ENCODE measurements at places on chromosomes 6 and 20.
A peak's percentile ranks its signal among the peaks of the same experiment; 100 is the strongest.

DNA sequence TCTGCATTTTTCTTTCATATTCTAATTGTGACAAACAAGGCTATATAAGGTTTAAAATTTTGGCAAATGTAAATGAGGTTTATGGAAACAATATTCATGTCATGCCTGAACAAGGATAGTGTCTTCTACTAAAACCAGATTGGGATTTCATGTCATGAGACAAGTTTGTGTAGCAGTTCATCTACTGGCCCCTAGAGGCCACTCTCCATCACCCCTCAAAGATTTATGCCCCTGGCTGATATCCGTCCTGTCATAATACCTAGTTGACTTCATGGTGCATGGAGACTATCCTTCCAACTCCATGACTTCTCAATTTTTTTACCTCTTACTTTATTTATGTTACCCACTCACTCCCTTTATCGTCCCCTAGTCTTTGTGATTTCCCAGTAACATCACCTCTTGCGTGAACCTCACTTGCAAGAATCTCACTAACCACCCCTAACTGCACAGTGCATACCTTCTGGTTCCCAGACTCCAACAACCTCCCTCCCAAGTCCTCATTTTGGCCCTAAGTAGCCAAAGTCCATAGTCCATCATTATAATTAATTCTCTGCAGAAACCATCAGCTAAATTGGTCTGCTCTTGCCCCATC lies 179.8 kb downstream of the TASP1 start:
- peak; percentile 65 for DNase-seq

DNA sequence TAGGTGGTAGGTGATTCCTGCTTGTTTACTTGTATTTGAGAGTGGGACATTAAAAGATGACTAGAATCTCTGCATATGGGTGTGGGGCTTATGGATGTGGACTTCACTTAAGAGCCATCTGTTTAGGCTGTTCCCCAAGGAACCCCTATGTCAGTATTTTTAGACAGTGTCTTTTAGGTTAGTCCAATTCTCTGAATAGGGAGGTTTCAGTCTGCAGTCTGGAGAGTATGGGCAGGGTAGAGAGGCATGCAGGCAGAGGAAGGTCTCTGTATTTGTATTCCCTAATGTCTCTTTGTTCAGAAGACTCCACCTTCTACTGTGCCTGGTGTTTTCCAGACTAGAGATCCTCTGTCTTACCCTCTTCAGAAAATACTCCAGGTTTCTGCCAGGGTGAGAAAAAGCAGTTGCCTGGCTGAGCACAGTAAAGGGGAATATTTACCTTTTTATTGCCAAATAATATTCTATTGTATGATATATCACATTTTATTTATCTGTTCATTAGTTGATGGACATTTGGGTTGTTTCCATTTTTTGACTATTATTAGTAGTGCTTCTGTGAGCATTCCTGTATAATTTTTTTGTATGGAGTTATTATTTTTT lies 19.1 kb downstream of the SLX4IP start:
- no peak for DNase-seq

- DNase-seq = no peak
These were observed 160.7 kb downstream of the PLCB1 start for GRCh38 chr20:8292793-8293192.

GRCh38 chr6:125314009-125314581 lies 12.3 kb upstream of the HDDC2 start:
- DNase-seq = peak; percentile 81

- no peak for DNase-seq
These were observed 114.1 kb upstream of the SMLR1 start for GRCh38 chr6:130713144-130713543.

DNA sequence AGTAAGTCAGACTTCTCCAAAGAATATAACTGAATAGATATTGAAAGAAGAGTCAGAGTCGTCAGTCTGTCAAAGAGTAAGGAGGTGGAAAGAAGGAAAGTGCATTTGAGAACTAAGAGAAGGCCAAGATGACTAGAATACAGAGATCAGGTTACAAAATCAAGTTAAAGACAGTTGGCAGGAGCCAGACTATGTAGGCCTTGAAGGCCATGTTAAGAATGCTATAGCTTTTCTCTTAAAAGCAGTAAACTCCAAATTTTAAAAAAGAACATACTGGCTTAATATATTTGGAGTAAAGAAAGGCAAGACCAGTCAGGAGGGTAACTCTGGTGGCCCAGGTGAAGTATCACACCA lies 68.8 kb downstream of the IBTK start:
- no peak for DNase-seq

- no peak for DNase-seq
These were observed 42.8 kb upstream of the ID1 start for GRCh38 chr20:31562241-31562640.

- DNase-seq = peak; percentile 67
These were observed 41.0 kb downstream of the ZMYND8 start for GRCh38 chr20:47315339-47316056.

GRCh38 chr20:57831326-57831992 lies 121.6 kb upstream of the PMEPA1 start:
- no peak for DNase-seq

- DNase-seq = no peak
These were observed 33.9 kb downstream of the ZNF133 start for GRCh38 chr20:18321976-18322950.

- DNase-seq = no peak
These were observed 47.1 kb upstream of the GABRR1 start for GRCh38 chr6:89264296-89264695.

DNA sequence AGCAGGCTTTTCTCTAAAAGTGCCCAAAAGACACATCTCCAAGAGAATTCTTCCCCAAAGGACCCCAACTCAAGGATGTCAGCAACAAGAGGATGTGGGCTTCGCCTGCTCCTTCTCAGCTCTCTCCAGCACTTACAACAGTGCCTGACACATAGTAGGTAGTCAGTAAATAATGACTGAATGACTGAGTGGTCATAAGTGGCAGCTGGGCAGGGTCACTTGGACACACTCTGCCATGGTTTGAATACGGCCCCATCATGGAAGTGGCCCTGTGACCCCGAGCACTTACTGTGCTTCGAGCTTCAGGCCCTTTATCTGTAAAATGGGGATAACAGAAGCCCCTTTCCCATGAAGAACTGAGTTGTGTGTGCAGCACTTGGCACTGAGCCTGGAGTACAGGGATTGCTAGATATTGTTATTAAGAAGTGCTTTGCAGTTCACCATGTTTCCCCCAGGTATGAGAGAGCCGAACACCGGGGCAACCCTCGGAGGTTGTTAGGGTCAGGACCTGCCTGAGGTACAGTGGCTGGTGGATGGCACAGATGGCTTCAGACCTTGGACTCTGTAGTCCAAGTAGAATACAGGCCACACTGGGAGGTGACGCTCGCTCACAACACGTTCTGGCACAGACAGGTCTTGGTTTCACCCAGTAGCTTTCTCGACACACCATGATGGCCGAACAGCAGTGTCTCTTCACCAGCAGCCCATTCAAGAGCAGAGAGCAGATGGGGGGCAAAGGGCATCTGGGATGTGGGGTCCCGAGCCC lies 56.0 kb downstream of the NOL4L start:
- DNase-seq = peak; percentile 60

DNA sequence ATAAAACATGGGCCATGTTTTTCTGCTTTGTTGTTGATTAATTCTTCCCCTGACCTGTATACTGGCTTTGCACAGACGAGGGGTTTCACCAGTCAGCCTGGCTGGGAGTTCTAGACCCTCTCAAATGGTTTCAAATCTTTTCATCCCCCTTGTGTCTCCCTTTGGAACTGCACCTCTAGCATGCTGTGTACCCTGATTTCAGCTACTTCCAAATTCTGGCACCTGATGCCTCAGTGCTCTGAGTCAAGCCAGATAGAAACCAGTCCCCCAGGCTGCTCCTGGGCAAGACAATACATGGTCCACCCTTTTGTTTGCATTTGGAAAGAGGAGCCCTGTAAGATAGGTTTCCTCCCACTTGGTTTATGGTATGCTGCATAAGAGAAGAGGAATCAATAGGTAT lies 290.2 kb downstream of the BTBD3 start:
- peak; percentile 33 for DNase-seq

- DNase-seq = peak; percentile 79
These were observed 131.9 kb upstream of the BTN3A2 start for GRCh38 chr6:26232940-26233648.

DNA sequence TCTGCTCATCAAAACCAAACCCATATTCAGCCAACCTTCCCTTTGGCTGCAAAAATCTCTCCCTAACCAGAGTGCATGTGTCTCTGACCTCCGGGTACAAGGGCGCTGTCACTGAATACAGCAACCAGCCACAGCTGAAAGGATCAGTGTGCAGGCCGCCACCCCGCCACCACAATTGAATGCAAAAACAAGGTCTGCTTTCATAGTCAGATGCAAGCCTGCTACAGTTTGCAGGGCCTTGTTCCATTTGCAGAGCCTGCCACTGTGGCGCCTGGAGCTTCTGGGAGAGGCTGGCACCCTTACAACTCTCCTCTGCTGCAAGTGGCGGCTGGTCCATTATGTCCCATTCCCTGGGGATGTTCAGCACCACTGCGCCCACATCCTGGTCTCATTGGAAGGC lies 23.5 kb downstream of the MDGA1 start:
- DNase-seq = no peak

- DNase-seq = no peak
These were observed 199.3 kb upstream of the SGK1 start for GRCh38 chr6:134517145-134517658.

DNA sequence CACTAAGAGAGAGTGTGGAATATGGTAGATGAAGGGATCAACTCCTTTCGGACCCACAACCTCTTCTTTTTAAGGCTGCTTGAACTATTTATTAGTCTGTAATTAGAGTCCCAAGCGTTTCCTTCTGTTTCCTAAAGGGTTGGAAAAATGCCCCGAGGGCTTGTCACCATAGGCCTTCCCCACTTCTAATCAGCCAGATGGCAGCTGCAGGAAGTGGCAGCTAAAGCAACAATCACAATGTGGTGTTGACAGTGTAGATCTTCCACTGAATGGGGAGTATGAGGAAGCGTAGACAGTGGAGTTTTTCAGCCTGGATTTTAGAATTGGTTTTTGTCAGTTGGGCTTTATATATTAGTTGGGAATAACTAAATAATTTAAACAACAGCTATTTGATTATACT lies 40.6 kb downstream of the SLC35D3 start:
- DNase-seq = peak; percentile 83

DNA sequence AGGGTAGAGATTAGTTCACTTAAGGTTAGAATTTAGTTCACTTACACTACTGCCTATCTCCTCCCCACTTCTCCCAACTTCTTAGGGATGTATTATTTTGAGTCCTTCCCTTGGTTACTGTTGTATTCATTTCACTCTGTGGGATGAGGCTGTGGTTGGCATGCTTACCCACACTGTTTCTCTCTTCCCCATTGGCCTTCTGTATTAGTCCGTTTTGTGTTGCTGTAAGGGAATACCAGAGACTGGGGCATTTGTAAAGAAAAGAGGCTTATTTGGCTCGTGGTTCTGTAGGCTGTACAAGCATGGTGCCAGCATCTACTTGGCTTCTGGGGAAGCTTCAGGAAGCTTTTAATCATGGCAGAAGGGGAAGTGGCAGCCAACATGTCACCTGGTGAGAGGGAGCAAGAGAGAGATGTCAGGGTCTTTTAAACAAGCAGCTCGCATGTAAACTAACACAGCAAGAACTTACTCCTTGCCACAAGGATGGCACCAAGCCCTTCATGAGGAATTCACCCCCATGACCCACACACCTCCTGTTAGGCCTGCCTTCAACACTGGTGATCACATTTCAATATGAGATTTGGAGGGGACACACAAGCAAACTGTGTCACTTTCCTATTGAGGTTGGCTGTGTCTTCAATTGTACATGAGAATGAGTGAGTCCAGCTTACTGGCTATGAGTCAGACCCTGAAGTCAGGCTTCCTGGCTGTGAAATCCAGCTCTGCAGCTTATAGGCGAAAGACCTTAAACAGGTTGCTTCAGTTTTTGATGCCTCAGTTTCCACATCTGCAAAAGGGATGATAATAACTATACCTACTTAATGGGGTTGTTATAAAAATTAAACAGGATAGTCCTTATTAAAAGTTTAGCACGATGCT lies 53.3 kb downstream of the SYNDIG1 start:
- DNase-seq = no peak

- DNase-seq = no peak
These were observed 284.4 kb downstream of the ZFAND3 start for GRCh38 chr6:38103921-38104320.

DNA sequence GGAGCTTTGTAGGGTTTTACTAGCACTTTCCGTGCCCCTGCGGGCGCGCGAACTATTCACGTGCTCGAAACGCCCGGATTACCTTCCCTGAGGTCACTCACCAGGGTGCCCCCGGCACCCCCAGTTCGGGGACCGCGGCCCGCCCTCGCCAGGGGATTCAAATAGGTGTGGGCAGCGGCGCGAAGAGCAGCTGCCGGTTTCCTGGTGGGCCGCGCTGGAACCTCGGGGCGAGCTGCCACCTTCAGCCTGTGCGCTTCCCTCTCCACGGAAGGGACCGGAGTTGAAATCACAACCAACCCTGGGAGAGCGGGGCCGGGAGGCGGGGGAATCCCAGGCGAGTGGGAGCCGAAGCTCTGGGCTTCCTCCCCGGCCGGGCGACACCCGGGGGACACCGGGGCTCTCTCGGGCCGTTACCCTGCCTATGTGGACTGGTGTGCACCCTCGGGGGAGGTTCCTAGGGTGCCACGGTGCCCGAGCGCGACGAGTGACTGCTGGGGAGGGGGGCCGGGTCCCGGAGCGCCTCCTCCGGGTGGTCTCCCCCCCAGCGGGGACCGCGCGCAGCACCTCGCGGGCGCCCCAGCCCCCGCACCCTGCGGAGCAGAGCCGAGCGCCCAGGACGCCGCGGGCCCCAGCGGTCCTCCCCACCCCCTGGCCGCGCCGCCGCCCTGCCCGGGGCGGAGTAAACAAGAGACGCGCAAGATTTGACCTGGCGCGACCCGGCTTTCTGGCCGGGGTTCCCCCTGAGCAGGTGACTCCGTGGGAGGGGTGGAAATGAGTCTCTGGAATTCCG lies 2.1 kb upstream of the HIVEP2 start:
- peak; percentile 57 for DNase-seq

DNA sequence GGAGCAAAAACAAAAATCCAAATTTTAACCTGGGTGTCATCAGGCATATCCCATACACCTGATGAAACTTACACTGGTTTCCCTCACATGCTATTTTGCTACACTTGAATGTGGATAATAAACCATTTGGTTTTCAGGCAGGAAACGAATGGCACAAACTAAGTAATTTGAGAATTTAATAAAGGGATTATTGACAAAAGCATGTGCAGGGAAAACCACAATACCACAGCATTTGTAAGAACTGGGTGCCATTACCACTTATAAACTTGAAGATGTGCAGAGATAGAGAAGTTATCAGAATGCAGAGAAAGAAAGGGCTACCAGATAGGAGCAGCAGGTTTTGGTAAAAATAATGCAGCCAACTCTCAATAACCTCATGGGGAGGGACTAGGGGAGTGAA lies 151.2 kb downstream of the RFX6 start:
- no peak for DNase-seq

- no peak for DNase-seq
These were observed 59.3 kb upstream of the MYL9 start for GRCh38 chr20:36482044-36482473.

DNA sequence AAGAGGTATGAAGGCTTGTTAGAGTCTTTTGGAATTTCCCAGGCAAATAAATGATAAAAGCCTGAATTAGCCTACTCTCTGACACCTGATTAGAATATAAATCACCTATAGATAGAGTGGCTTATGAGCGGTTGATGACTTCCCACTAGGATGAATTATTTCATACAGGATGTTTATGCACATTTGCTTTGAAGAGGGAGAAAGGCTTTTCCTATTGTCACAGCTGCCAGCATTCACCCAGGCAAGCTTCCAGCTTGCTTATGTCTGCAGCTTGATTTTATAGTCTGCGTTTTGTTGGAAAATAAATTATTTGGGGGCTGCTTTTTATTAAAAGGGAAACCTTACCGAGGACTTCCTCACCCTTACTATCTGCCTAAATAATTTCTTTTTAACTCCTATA lies 51.3 kb upstream of the EIF2S2 start:
- DNase-seq = no peak
